Central memory CD8-positive, alpha-beta T cell (primary cell): ENCODE measurements at places on chromosomes 6 and 20.

DNA sequence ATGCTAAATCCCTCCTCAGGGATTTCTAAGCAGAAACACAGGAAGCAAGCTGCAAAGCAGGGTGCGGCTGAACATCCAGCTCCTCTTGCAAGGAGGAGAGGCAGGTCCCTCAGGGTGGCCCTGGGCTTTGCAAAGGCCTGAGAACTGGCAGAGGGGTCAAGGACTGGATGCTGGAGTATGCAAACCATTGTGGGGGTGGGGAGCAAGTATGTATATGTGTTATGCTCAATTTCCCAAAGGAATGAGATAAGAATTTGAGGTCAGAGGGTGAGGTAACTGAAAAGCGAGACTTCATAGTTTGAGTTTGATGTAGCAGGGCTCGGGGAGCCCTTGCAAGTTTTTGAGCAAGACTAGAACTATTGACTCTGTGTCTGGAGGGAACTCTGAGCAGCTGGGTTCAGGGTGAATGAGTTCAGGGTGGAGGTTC, 11.2 kb downstream of the SLC22A2 start:
- no peak for DNase-seq

- DNase-seq, result no peak
Observed at GRCh38 chr6:112620812-112621569, 273.9 kb downstream of the RFPL4B start.

DNA sequence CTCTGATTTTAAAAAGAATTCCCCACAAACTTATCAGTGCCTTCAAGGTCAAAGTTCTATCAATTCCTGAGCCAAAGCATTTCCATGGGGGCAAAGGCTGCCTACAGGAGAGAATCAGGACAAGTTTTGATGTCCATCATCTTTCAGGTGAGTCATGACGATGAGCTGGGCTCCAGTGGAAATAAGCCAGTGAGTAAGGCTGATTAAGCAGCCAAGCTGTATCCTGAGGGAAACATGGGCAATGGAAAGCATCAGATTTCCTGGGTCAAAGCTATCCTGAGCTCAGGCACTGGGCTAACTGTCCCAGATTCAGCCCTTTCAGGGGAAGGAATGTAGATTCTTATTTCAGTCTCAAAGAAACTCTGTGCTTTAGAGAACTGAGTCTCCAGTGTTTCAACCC, 377.4 kb downstream of the CD109 start:
- no peak for DNase-seq

GRCh38 chr6:89197141-89197540, 20.0 kb downstream of the GABRR1 start:
- DNase-seq, result no peak

GRCh38 chr20:9052136-9052535, 16.8 kb upstream of the PLCB4 start:
- no peak for DNase-seq

DNA sequence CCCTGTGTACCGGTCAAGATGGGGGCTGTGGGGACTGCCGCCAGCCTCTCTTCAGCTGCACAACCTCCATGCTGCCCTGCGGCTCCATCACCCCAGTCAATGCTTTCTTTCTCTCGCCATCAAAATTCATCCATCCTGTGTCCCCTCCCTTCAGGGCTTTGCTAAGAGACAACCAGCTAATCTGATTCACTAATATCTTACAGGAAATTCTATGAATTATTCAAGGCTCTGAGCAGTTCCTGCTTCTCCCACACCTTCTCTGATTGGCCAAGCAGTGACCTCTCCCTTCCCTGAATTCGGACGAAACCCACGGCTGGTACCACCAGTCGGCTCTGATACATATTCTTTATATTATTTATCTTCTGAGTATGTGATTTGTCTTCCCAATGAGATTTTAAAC, 13.8 kb downstream of the ITPR3 start:
- DNase-seq, result no peak

GRCh38 chr6:80363501-80364122, 257.1 kb downstream of the BCKDHB start:
- no peak for DNase-seq

DNA sequence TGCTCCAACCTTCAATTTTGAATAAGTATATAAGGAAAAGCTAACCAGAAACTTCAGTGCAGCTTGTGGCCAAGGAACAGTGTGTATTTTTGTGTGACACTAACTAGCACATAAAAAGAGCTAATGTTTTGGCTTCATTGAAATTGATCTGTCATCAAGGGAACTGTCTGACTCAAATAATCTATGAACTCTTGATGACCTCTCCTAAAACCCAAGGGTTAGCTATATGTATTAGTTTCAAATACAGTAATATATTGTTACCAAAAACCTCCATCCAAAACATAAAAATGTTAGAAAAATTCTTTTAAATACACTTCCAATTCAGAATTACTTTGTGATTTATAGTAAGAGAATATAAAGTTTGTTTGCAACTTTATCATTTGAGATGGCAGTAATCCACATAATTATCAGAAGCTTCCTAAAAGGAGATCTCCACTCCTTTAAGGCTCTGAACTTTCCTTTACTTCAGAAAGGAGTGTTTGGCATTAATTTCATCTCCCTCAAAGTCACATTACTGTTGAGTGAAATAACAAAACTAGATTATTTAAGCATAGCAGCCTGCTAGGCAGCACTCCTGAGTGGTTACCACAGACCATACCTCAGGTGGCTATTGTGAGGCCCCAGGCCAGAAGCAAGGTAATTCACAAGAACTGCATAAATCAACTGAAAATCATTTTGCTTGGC, 46.3 kb upstream of the HSF2 start:
- no peak for DNase-seq

- DNase-seq, result no peak
Observed at GRCh38 chr6:22072949-22073348, 223.9 kb downstream of the PRL start.

GRCh38 chr20:44745598-44746366, at the start of gene KCNK15:
TSS of gene KCNK15 (plus strand) at chr20:44745865. CDS start at chr20:44745911, 46 bp downstream.
- no peak for DNase-seq

DNA sequence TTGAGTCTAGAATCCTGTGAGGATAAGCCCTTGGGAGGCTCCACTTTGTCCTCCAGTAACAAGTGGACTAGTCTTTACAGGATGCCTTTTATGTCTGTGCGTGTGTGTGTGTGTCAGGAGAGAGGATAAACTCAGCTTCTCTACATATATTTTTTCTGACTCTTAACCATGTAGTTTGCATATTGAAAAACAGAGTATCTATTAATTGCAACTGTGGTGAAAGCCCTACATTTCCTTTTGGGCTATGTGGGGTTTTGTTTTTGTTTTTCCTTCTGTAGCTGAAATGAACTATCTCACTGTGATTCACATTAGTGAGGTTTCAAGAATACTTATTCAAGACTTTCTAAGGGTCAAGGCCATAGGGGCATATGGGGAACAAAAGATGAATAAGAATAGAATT, 17.7 kb downstream of the TPBG start:
- DNase-seq, result no peak

DNA sequence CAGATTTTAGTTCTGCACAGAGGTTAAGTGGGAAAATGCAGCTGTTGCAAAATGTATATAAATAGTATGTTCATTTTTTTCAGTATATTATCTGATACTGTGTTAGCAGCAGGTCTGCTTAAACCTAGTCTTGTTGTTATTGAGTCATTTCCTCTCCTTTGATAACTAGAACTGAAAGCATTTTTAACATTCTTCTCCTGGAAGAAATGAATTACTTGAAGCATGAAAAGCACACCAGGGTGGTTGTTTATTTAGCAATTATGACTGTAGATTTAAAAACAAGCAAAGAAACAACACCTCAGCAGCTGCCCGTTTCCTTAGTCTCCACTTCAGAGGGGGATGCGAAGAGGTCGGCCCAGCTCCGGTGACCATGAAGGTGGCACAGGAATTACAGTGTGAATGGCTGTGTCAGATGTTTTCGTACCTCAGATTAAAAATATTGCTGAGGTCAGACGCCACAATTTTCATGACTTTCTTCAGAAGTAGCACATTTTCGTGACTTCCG, 53.5 kb downstream of the GOPC start:
- no peak for DNase-seq
